CD4-positive, alpha-beta T cell treated with Interleukin-6 for 4 hours (primary cell): ENCODE measurements at places on chromosomes 11 and 22.

GRCh38 chr11:95067039-95067840, 521 bp downstream of the SRSF8 start:
- peak; percentile 79 for DNase-seq

DNA sequence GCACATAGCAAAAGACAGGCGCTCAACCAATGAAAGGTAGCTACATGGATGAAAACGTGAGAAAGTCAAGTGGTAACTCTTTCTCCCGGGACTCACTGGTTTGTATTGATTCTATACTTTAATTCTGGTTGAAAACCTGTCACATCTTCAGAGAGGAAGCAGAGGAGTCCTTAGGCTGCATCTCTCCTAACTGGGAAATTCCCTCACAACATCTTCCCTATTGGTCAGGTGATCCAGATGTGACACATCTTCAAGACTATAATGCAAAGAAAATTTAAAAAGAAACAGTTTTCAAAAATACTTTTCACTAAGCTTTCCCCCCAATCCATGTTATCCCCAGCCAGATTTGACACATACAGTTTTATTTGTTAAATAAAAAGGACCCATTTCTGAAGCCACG, 62.7 kb upstream of the RCN1 start:
- no peak for DNase-seq

DNA sequence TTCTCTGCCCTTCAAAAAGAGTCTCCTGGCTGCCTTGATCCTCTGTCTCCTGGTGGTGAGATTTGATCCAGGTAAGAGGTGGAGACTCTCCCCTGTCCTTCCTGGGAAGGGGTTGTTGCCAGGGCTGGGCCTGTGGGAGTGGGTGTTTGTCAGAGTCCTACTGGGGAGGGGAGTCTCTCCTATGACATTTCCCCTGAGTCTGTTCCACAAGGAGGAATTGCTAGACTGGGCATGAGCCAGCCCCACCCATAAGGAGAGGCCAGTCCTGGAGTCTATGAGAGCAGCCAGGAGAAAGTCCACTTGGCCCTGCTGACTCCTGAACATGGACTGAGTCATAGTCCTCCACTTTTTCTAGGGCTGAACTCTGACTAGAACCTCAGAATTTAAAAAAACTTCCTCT, 7.4 kb downstream of the PEX26 start:
- DNase-seq = no peak

- peak; percentile 57 for DNase-seq
Observed at GRCh38 chr11:13339195-13340153, 61.9 kb downstream of the BMAL1 start.

DNA sequence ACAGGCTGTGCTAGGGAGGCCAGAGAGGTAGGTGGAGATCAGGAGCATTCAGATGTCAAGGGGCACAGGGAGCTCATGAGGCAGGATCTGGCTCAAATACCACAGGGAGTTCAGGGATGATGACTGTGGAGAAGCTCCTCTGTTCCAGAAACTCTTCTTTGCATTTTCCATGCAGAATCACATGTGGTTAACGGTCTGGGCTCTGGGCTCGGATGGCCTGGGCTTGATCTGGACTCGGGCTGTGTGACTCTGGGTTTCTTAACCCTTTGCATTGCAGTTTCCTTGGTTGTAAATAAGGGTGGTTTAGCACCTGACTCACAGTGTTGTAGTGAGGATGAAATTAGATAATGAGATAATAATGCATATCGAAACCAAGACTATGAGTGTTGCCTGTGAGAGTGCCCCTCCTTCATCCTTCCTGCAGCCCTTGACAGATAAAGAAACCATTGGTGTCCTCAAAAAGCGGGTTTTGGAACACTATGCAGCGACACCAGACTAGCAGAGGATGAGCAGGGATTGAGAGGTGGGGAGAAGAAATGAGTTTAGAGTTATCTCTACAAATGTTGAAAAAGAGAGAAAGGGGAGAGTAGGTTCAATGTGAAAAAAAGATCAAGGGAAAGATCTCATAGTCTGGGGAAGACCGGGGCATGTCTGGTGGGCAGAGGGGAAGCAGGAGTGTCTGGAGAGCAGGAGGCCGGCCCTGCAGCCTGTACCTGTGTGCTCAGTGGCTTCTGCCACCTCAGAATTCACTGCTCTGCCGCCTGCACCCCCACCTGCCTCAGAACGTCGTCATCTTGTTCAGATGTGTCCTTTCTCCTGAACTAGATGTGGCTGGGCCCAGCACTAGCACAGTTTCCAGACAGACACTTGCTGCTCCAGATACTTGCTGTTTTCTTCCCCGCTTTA, 197.8 kb upstream of the SORL1-AS1 start:
- DNase-seq = peak; percentile 18

DNA sequence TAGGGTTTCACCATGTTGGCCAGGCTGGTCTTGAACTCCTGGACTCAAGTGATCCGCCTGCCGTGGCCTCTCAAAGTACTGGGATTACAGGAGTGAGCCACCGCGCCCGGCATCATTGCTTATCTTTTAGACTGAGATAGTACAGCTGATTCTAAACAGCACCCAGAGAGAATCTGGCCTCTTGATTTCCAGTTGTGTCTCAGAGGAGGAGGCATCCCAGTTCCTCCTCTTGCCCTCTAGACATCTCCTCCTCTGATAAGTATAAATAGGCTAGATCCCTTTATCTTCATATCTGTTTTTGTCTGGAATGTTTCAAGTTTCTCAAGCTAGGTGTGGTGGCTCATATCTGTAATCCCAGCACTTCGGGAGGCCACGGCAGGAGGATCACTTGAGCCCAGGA, 7.0 kb downstream of the MARK2 start:
- DNase-seq = no peak

- no peak for DNase-seq
Observed at GRCh38 chr11:44192017-44192385, 96.5 kb downstream of the EXT2 start.

DNA sequence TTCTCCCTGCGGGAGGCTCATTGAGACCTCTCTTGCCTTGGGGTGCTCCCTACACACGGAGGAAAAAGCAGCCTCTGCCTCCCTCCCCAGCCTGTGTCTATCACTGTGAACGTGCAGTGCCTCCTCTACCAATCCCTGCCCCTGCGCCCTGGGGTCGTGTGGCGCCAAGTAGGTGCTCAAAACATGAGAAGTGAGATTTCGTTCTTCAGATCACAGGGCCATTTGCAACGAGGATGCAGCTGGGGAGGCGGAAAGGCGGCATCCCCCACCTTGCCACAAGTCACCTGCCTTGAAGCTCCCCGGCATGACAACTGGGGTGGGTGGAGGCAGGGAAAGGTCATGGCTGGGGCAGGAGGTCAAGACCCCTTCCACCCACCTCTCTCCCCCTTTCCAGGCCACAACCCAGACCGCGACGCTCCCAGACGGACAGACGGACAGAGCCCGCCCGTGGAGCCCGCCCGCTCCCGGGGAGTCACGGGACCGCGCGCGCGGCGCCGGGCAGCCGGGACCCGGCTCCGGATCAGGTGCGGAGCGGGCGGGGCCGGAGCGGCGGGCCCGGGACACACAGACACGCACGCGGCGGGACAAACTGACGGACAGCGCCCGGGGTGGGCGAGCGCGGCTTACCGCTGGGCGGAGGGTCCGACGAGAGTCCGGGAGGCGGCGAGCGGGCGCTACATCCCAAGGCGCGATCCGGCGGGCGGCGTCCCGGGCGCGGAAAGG, 485 bp downstream of the KCNJ4 start:
- DNase-seq = peak; percentile 21

DNA sequence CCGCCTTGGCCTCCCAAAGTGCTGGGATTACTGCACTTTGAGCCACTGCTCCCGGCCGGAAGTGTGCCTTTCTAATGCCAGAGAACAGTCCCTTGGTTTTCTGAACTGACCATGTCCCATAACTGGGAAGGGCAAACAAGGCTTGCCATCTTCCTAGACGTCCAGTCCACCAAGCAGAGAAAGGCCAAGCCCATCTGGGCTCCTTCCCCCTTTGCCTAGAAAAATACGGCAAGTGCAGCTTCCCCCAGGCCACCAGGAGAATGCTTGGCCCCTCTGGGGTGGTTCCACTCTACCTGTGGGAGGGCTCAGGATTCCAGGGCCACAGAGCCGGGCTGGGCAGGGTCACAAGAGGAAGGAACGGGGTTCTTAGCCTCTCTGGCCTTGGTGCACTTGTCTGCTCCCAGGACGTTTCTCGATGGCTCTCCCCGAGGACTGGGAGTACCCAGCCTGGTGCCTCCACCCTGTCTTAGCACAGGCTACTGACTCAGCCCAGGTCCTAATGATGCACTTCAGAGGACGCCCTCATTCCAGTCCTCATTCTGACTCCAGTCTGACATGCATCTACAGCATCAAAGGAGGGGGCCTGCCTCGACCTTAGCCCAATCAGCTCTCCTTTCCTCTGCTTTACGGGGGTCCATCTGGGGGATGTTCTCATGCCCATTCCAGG, 1.2 kb downstream of the USP2 start:
- DNase-seq = no peak

- DNase-seq = no peak
Observed at GRCh38 chr22:40486962-40487602, 116.7 kb downstream of the SGSM3 start.

GRCh38 chr22:48701296-48702030, 1126.2 kb downstream of the BRD1 start:
- no peak for DNase-seq

DNA sequence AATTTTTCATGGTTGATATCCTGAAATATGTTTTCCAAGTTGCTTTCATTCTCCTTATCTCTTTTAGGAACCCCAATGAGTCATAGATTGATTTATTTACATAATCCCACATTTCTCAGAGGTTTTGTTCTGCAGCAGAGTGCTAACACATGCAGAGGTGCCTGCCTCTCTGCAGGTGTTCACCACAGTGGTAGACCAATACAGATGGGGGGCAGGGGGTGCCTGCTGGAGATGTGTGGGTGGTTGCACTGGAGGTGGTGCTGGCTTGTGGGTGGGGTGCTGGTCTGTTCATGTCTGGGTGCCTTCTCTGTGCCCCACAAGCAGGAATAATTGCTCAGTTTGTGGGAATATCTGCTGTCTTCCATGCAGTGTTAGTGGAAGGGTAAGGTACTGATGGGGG, 131.1 kb downstream of the JRKL start:
- DNase-seq = no peak

- no peak for DNase-seq
Observed at GRCh38 chr11:3700410-3700809, 29.2 kb upstream of the CHRNA10 start.

- no peak for DNase-seq
Observed at GRCh38 chr11:42253156-42253555, 793.7 kb upstream of the LRRC4C start.

GRCh38 chr11:23988381-23989006, 508.4 kb upstream of the LUZP2 start:
- no peak for DNase-seq

- DNase-seq = no peak
Observed at GRCh38 chr11:105693075-105693759, 83.3 kb downstream of the GRIA4 start.
